Heart right ventricle (tissue), 16 donors: ENCODE measurements at places on chromosomes 1 and 21. TPM values are rescaled to one million over a fixed set of nuclear protein-coding genes. Genes with fewer than 3 reads are reported as not detected.

DNA sequence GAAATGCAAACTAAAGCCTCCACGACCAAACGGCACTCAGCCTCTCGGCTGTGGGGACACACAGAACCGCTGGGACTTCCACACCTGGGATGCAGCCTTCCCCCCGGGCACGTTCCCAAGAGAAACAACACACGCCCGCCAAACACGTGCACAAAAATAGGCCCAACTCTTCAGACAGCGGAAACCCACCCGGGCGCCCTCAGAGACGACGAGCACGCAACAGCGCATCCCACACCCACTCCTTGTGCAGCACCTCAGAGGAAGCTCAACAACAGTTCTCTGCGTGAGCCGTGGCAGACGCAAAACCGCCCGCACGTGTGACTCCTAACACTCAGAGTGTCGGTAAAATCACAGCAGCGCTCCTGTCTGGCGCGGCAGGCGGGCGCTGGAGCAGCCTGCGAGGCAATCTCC, 5.3 kb downstream of the C1orf159 start:
- no peak for DNase-seq

The ZNF593OS gene
- total RNA-seq: not detected

The CFAP74 gene
- not detected for total RNA-seq

DNA sequence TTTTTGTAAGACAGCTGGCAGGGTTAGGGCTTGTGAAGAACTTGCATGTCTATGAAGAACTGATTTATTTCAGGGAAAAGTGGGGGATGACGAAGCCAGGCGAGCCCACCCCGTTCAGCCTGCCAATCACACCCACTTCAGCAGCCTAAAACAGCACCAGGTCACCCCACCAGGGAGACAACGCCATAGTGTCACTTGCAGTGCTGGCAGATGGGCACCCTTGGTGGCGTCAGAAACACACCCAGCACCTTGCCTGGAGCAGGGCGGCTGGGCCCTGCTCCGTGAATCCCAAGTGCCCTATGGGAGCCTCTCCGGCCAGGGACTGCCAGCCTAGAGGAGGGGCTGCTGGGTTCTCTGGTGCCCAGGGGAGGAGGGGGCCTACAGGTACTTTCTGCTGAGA, 5.0 kb upstream of the NADK start:
- no peak for DNase-seq

DNA sequence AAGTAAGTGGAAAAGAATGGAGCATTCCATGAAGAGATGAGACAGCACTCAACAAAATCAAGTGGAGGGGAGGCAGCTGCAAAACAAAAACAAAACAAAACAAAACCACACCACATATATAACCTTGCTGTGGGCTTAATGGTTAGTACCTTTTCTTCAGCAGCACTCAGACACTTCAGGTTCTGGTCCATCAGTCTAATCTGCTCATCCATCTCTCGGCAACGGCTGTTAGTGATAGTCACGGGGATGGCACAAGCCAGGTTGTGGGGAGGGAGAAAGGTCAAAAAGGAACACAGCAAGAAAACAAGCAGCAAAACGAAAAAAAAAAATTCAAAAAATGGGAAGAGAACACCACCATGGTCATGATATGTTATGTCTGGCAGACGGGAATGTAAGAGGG, 17.0 kb upstream of the NUP210L start:
- DNase-seq: no peak

The KTI12 gene
- total RNA-seq: 3.4 TPM

DNA sequence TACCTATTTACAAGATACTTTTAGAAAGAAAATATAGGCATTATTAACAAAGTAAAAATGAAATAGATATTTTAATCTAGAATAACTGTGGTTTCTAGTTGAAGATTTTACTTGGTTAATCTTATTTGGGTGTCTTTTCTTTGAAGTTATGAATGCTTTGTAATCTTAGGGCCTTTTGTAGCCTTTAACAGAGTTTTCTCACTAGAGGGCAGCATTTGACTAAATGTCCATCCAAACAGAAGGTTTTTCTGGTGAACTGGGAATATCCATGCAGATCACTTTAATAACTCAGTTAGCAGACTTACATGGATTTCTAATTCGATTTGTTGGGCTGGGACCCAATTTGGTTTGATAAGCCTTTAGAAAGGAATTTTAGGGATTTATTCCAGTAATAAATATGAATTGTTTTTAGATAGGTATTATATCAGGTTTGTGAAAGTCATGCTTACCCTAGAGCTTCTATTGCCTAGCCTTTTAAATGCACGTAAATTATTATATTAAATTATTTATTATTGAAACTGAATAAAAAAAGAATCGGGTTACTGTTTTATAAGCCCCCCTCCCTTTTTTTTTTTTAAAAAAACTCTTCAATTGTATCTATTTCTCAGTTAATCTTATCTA, 119.7 kb downstream of the ZNF326 start:
- no peak for DNase-seq

The ANKRD35 gene
- 0.28 TPM for total RNA-seq

GRCh38 chr1:162218546-162218945, 149.1 kb downstream of the NOS1AP start:
- DNase-seq: no peak
